ENCODE measurements at places on chromosomes 13 and 19.

DNA sequence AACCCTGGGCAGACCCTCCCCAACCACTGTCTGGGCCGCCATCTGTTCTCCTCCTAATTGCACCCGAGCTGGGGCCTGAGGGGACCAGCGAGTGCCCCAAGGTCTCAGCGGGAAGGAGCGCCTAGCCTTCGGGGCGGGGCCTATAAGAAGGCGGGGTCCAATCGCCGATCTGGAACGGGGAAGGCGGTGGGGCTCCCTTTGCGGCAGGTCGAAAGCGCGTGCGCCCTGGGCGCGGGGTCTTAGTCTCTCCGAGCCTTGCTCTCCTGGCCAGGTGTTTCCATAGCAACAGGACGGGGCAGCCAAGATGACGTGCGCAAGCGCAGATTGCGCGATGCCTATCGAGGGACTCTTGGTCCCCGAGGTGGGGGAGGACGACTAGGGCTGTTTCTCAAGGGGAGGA, 2.8 kb downstream of the MAST1 start:
- DNase-seq, result peak; percentile 92

GRCh38 chr13:25687471-25688225, 315.9 kb downstream of the ATP8A2 start:
- no peak for DNase-seq

- no peak for DNase-seq
Measured at GRCh38 chr13:110107568-110108347, 199.2 kb downstream of the COL4A1 start.

DNA sequence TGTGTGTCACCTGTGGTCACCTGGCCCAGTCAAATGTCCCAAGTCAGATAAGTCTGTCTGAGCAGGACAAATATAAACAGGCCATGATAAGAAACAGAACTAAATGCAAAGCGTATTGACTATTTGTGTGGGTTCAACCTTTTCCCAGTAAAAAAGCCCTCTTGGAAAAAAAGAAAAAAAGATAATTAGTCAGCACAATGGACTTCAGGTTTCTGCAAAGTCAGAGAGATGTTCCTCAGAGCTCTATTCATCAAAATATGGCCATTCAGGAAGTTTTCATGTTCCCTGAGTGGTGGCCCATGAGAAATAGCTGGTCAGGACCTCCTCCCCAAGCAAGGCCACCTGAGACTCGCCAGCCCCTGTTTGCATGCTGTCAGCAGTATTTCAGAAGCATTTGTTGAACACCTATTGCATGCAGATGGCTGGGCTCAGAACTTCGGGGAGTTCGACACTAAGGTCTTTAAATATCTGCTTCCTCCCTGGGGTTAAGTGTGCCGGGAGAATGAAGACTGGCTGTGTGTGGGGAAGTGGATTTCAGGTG, 2.7 kb downstream of the FFAR3 start:
- DNase-seq, result no peak

GRCh38 chr19:54206831-54207177, 6.1 kb downstream of the RPS9 start:
- DNase-seq, result no peak

DNA sequence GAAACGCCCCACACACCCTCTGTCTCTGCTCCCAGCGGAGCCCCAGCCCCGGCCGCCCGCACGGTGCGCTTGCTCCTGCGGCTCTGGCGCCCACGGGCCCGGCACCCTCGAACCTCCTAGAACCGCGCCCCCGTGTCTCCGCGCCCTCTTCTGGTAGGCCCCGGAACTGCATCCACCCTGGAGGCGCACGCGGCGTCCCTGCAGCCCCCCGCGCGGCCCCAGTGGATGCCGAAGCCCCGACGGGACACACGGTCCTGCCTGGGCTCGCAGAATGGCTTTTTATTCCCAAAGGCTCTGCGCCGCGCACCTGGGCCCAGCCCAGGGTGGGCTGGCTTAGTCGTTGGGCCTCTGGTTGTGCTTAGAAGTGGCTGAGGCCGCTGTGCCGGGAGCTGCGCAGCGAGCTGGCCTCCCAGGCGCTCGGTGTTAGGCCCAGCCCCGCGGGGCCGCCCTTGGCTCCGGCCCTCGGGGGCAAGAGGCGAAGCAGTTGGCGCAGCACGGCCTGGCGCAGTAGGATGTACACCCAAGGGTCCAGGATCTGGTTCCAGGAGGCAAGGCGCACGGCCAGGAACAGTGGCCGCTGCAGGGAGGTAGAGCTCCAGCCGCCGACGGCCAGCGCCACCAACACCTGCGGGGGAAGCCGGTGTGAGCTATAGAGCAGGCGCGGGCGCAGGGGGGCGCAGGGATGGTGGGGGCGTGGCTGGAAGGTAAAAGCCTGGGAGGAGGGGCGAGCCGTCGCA, 2.8 kb downstream of the PTGER1 start:
- peak; percentile 90 for DNase-seq

DNA sequence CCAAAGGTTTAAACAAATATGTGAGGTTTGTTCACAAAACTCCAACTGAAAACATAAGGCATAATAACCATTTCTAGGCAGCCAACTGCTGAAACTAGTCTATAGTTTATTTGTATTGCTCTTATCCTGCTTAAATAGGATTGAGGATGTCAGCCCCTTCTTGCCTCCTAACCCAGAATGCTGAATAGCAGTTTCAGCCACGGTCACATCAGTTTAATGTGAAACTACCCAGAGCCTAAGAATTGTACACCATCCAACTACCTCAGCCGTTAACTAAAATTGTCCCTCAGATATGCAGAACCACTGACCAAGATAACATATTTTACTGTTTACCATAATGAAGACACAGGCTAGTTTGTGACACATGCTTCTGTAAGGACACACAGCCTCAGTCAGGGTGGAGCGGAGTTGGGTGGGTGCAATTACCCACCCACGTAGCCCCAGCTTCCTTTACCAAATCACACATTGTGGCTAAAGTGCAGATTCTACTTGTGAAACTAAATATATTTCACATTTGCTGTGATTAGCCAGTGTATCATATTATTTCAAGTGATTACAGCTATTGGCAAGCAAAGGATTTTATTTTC, 259.9 kb downstream of the EFNB2 start:
- no peak for DNase-seq

DNA sequence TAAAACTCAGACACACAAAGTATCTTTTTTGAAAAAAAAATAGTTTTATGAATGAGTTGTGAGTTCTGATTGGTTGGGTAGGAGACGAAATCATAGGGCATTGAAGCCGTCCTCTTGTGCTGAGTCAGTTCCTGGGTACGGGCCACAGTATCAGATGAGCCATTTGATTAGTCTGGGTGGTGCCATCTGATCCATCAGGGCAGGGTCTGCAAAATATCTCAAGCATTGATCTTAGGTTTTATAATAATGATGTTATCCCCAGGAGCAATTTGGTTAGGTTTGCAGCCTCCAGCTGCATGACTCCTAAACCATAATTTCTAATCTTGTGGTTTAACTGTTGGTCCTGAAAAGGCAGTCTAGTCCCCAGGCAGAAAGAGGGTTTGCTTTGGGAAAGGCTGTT, 1310.6 kb downstream of the SLITRK1 start:
- peak; percentile 2 for DNase-seq

DNA sequence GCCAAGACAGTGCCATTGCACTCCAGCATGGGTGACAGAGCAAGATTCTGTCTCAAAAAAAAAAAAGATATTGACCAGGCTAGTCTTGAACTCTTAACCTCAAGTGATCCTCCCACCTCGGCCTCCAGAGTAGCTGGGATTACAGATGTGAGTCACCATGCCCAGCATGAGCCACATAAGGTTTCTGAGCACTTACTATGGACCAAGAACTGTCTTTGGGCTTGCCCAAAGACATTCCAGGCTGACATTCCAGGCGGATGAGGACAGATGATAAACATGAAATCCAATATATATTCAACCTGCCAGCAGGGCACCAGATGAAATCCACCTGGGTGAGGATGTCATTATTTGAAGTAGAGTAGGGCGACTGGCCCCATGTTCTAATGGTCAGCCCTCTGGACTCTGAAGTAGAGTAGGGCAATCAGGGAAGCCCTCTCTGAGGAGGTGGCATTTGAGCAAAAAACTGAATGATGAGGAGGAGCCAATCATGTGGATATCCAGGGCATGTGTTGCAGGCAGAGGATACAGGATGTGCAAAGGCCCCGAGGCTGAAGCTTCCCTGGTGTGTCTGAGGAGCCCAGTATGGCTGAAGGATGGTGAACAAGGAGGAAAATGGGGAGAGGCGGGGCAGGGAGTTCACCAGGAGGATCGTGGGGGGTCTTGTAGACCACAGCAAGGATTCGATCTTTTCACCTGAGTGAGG, 4.0 kb downstream of the C19orf38 start:
- no peak for DNase-seq

GRCh38 chr13:51063909-51064308, 47.2 kb downstream of the C13orf42 start:
- DNase-seq, result no peak

DNA sequence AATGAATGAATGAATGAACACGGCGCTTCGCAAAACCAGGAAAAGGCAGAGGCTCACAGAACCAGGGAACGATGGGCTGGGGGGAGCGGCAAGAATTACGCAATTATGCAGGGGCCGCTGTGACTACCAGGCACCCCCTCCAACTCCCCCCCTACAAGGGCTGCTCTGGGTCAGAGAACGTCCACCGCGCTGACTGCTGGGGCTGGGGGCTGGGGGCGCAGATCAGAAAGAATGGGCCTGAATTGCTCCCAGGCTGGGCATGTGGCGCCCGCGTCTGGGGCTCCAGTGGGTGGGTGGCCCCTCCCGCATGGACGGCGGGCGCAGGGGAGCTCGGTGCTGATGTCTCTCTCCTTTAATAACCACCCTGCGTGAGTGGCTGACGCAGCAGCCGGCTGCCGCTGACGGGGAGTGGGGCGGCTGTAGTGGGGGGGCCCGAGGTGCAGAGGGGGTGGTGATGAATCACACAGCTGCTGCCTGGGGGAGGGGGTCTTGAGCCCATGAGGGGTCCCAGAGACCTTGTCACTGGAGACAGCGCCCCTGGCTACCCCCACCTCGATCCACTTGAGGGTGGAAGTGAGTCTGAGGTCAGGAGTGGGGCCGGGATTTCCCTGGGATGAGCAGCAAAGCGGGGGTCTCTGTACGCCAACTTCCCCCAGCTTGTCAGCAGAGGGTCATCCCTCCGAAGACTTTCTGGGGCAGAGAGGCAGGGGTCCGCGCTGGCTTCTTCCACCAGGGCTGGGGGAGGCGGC, 1.5 kb upstream of the CIRBP start:
- peak; percentile 68 for DNase-seq

DNA sequence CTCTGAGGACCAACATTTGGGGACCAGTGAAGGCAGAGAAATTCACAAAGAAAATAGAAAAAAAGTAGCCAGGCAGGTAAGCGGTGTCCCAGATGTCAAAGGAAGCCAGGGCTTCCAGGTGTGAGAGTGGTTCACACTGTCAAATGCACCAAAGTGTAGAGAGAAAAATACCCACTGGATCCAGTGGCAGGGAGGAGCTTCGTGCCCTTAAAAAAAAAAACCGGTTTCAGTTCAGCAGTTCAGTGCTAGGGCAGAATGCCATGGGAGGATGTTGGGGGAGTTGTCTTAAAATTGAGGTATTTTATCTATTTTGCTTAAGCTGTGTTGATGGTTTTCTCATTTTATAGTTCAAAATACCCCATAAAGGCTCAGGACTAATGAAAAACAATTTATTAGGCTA, 47.8 kb upstream of the C1QTNF9 start:
- DNase-seq, result no peak

GRCh38 chr13:47846886-47847285, 154.2 kb downstream of the SUCLA2 start:
- DNase-seq, result no peak

DNA sequence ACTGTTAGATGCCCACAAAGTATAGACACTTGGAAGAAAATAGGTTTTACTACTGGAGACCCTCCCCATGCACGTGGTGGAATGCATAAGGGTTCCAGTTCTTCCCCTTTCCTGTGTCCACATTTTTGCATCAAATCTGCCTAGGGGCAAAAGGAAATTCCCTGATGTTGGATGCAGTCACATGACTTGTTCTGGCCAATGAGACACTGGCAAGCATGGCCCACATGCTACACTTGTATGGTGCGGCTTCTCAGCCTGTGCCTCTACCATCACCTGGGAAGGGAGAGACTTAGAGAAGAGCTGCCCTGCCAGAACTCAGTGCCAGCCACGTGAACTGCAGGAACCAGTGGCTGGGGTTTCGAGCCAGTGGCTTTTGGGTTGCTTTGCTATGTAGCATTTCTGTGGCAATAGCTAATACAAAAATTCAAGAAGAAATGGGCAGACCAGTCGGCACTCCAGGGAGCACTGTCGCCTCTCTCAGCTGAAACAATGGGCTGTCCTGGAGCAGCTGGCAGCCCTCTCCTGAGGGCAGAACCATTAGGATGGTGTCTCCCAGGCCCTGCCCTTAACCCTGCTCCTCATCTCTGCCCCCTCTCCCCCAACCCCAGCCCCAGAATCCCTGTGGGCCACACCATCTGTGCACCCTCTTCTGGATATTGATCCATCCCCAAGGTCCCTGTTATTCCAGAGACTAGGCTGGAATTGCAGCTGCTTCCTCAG, 634.0 kb downstream of the UQCRFS1 start:
- DNase-seq, result peak; percentile 47

DNA sequence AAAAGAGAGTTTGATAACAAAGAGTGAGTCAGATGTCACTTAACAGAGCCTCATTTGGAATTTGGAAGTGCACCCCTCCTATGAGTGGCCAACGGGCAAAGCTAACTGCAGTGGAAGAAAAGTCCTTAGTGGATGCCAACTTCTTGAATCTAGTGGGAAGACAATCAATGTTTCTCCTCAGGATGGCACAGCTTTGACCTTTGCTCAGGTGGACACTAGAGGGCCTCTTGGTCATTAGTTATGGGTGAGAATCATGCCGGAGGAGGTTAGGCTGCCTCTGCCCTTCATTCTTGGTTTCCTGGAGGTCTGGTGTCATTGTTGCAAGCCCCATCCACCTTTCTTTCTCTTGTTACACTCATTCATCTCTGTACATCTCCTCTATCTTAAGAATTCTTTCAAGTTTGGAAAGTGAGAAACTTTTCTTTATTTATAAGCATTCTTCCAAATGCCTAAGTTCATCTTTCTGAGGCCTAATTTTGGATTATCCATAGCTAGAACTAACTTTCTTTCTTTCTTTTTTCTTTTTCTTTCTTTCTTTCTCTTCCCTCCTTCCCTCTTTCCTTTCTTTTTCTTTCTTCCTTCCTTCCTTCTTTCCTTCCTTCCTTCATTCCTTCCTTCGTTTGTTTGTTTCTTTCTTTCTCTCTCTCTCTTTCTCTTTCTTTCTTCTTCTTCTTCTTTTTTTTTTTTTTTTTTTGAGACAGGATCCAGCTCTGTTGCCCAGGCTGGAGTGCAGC, 327.2 kb upstream of the TSHZ3 start:
- DNase-seq, result no peak

DNA sequence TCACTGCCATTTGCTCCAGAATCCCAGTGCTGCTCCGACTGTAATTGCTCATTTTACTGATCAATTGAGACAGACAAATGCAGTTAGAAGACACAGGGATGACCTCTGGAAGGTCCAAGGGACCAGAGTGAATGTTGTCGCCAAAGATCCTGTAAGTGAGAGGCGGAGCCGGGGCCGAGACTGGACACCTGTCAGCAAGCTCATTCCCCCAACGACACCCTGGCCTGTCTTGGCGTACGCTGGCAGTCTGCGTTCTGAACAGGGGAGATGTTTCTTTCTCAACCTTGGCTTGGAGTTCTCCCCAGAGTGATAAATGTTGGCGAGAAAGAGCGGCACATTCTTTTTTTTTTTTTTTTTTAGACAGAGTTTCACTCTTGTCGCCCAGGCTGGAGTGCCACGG, 24.2 kb downstream of the GADD45B start:
- DNase-seq, result no peak

GRCh38 chr19:56177564-56178243, 1.9 kb downstream of the GALP start:
- no peak for DNase-seq

- no peak for DNase-seq
Measured at GRCh38 chr13:38862443-38862842, 128.2 kb downstream of the STOML3 start.

Measured in eye (tissue), 1 donor.